ENCODE measurements at places on chromosomes 2 and 18.

- no peak for DNase-seq
These were observed 38.3 kb upstream of the PTPN4 start for GRCh38 chr2:119721462-119721861.

GRCh38 chr2:202822411-202822810 lies 49.2 kb downstream of the ICA1L start:
- no peak for DNase-seq

DNA sequence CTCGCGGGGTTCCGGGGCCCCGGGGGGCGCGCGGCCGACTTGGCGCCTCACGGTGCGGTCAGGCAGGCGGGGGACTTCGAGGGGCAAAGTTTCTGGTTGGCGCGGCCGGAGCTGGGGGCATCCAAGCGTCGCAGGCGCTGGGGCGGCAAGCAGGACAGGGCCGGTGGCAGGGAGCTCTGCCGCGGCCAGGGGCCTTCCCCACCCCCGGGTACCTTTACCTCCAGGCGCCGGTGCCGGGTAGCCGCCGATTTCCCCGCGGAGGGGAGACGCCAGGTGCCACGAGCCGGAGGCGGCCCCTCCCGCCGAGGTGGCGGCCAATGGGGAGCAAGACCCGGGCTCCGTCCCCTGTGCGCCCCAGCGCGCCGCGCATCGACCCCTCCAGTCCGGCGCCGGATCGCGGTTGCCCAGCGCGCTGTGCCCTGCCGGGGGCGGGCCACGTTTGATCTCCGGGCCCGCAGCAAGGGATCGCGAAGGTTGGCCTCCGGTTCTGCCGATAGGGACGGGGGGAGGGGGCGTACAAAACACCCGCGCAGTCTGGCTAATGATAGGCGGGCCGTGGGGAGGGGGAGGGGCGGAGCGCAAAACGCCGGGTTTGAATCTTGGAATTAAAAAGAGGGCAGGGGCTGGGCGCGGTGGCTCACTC lies at the start of gene ST8SIA5:
TSS of gene ST8SIA5 (minus strand) at position 495 of the 643 bp plus-strand sequence. CDS start 545 bp downstream, outside the sequence.
- DNase-seq = no peak

DNA sequence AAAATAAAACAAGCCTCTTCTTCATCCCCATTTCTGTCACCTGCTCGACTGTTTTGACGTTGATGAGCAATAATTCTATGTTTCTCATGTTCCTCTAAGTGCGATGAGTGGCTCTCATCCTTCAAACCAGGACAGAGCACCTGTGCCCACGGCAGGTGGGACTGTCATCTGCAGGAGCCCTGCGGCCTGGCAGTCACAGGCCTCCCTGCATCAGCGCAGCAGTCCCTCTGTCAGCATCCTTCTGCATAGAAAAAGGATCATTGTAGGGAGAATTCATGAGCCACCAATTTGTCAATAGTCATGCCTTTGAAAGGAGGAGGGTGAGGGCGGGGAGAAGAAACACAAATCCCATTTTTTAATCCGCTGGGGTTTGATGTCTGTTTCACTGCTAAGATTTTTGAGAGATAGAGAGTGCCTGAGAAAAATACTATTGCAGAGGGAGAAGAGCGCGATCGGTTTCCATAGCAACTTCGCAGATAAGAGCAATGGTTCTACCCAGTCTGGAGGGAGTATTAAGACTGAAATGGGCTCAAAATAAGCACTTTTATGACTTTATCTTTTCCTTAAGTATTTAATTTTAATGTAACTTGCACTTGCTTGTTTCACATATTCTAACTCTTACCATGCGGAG lies 234.3 kb upstream of the NCKAP5 start:
- no peak for DNase-seq
